ENCODE measurements at places on chromosomes 4 and X.

- DNase-seq: no peak
Observed at GRCh38 chr4:24473309-24473721, 111.0 kb downstream of the DHX15 start.

GRCh38 chr4:142944565-142944964 lies 98.5 kb upstream of the INPP4B start:
- DNase-seq: no peak

GRCh38 chr4:13452927-13453579 lies 31.1 kb downstream of the RAB28 start:
- DNase-seq: no peak

DNA sequence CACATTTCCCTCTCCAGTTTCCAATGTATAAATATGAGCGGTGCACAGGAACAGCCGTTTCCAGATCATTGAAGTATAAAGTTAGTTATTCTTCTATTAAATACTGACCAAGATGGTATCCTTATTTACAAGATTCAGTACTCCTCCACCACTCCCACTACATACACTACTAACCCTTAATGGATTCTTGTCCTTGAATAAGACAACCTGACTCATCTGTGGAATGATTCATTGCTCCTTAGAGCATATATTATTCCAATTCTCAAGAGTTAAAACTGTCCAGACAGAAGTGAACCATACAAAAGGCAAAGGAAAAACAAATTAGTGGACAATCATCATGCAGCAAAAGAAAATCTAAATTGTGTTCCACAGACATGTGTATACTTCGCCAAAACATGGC lies 373.3 kb downstream of the IDS start:
- no peak for DNase-seq

- DNase-seq: no peak
Observed at GRCh38 chr4:137393044-137393443, 139.2 kb downstream of the PCDH18 start.

DNA sequence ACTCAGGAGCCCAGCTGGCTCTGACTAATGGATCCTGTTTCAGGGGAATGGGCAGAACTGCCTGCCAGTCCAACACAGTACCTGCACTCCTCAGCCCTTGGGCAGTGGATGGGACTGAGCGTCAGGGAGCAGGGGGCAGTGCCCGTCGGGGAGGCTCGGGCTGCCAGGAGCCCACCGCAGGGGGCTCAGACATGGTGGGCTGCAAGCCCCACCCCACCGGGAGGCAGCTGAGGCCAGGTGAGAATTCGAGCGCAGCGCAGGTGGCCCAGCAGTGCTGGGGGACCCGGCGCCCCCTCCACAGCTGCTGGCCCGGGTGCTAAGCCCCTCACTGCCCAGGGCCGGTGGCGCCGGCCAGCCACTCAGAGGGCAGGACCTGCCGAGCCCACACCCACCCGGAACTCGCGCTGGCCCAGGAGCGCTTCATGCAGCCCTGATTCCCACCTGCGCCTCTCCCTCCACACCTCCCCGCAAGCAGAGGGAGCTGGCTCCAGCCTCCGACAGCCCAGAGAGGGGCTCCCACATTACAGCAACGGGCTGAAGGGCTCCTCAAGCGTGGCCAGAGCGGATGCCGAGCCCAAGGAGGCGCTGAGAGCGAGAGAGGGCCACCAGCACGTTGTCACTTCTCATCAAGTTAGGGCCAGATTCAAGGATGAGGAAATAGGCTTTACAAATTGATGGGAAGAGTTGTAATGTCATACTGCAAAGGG lies 668.8 kb downstream of the GALNTL6 start:
- no peak for DNase-seq

DNA sequence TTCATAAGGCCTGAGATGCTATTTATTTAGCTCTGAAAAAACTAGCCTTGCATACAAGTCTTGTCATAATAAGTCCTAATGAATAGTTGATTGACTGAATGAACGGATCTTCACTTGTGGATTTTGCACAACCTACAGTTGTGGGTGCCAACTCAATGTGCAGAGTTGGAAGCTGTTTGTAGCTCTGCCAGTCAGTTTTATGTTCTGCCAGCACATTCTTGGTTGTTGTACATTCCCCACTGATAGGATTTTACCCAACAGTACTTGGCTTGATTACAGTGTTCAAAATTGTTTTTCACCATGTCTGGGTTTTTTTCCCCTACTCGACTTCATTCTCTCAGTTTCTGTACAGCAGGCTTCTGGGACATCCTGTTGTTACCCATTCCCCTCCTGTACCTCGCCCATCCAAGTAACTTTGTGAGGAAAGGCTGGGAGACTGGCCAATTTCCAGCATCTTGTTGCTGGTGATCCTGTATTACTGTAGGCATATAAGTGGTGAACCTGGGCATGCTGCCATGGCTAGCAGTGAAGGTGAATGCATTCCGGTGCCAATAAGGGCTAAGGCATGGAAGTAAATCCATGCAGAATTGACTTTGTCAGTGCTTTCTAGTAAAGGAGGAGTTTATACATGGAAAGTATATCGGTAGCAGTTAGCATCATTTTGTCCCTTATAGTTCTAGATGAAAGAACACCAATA lies 22.8 kb downstream of the IL1RAPL1 start:
- no peak for DNase-seq

- no peak for DNase-seq
Observed at GRCh38 chr4:86381431-86381830, 21.6 kb upstream of the MAPK10 start.

Data from stimulated activated CD4-positive, alpha-beta T cell treated with anti-CD3 and anti-CD28 coated beads, TNF-alpha, amount 100 ng/mL, for 24 hours (primary cell).